T-helper 17 cell (primary cell): ENCODE measurements at places on chromosomes 5 and 9. TPM values are rescaled to one million over a fixed set of nuclear protein-coding genes. Genes with fewer than 3 reads are reported as not detected.

Gene PRXL2C
- total RNA-seq = 21.1 TPM

Gene TPM2
- total RNA-seq = 29.2 TPM

Gene FSTL4
- 0.26 TPM for total RNA-seq

Gene SCGB3A2
- not detected for total RNA-seq

Gene PCDHGA10
- total RNA-seq = 0.18 TPM

Gene PCDHA8
- total RNA-seq = not detected
